ENCODE measurements at places on chromosomes 11 and 22. TPM values are rescaled to one million over a fixed set of nuclear protein-coding genes. Genes with fewer than 3 reads are reported as not detected.

Gene PLXNB2
- total RNA-seq = 383 TPM

Gene PGR
- total RNA-seq = 1.3 TPM

Gene ACR
- 1.6 TPM for total RNA-seq

Gene OR4D5
- total RNA-seq = not detected

Gene COX8A
- 320 TPM for total RNA-seq

Gene MTMR3
- 56.2 TPM for total RNA-seq

Gene LRRC56
- 7.7 TPM for total RNA-seq

Gene GLB1L2
- 10.0 TPM for total RNA-seq

Gene CDON
- total RNA-seq = 4.0 TPM

Gene MUC5AC
- 0.03 TPM for total RNA-seq

Gene PAK1
- 29.1 TPM for total RNA-seq

Gene CCDC116
- 0.22 TPM for total RNA-seq

Gene IGF2
- total RNA-seq = 30.5 TPM

Gene LRRC74B
- not detected for total RNA-seq

Gene OR5M8
- not detected for total RNA-seq

Gene OR52N4
- 0.60 TPM for total RNA-seq

Gene SH3BP1
- 12.8 TPM for total RNA-seq

All from kidney (tissue), 22 donors.